NCI-H1092 treated with DMSO at 0.1 percent for 48 hours (cell line): ENCODE measurements at places on chromosomes 5 and 9.

DNA sequence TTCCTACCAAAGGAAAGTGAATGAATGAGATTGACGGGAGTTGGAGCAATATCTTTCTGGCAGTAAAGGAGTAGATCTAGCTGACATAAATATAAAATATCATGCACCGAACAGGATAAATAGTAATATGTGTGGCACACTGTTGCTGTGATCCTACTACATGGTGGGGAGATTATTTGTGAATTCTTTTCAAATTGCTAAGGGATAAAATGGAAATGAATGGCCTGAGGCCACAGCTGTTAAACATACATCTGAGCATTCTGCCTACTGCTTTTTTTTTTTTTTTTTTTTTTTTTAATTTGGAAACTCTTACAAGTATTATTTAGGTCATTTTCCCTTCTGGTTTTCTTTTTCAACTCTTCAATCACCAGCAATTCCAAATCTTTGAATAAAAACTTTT, 66.8 kb downstream of the MEF2C start:
- no peak for DNase-seq

DNA sequence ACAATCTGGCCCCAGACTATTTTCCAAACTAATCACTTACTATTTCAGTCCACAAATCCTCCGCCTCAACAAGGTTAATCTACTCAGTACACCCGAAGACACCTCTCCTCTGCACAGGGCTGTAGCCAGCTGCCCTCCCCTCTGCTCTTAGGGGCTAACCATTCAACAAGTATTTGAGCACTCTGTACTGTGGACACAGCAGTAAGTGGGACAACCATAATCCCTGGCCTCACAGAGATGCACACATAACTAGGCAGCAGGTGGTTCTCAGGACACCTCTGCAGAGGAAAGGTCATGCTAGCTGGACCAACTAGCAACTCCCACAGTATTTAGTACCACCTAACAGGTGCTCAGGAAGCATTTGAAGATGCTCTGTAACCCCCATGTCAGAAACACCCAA, 5.5 kb downstream of the CAMSAP1 start:
- no peak for DNase-seq

DNA sequence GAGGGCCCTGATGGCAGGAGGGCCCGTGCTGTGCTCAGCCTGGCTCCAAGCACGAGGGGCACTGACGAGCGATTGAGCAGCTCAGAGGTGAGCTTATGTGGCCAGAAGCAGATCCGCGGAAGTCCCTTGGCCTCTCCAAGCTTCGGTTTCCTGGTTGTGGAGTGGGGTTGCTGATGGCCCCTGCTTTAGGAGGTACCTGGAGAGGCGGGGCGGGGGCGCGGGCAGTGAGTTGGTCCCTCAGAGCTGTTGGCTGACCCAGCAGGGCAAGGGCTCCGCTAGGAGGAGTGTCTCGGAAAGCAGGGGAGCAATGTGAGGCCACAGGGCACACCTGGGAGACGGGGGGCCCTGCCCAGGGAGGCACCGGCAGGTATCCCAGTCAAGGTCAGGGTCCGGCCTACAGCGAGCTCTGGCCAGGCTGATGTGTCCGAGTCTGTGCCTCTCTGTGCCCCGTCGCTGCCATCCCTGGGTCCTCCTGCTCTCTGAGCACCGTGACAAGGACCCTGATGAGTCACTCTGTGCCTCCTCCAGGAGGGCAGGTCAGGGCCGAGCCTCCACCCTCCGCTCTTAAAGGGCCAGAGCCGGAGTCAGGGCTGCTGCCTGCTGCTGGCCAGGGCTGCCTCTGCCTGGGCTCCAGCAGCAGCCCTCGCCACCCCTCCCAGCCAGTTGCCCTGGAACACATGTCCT, 14.8 kb downstream of the NCS1 start:
- DNase-seq: no peak

DNA sequence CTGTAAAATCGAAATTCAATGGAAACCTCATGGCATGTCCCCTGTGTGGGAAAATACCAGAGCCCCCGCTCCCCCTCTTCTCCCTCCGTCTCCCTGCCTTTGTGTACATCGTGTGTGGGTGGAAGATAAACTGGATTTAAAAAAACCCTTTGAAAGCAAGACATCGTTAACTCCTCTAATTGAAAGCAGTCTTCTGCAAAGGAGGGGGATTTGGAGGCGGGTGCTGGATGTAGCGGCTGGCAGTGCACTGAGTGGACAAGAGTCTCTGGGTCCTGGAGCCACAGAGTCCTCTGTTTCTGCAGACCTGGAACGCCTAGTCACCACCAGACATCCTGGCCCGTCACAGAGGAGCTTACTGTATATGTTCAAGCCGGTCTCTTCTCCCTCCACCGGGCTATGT, 169.4 kb downstream of the PAPPA start:
- DNase-seq: peak; percentile 9

GRCh38 chr5:139148986-139149385, 49.2 kb downstream of the SIL1 start:
- DNase-seq: no peak

- no peak for DNase-seq
Measured at GRCh38 chr9:87238545-87238944, 259.1 kb upstream of the DAPK1 start.

DNA sequence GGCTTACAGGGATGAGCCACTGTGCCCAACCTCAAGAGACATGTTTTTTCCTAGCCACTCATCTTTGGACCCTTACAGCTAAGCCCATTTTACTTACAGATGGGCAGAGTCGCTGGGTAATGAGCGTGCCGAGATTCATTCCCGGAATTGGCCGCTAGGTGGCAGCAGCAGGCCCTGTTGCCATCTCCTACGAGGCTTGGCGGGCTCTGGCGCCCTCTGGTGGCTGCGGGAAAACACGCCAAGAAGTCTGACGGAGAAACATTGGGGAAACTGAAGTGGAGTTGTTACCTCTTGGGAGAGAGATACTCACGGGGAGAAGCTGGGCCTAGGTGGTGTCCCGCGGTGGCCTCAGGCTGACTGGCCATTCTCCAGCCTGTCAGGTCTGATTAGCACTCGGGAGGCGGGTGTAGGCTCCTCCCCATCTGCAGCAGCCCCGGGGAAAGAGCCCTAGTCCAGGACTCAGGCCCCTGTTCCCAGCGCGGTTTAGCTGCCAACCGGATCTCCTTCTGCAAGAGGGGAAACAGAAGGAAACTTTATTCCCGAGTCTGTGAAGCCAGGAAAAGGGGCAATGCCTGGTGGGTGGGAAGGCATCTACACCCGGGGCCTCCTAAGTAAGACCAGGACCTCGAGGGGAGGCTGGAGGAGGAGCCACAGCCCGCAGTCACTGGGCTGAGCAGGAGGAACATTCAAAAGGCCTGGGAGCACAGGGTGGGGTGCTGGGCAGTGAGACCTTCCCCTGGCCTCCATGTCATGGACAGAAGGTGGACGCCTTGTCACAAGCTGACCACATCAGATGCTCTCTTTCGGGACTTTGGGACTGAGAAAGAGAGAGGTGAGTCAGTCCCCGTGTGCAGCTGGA, 9.7 kb downstream of the PTGES2 start:
- peak; percentile 87 for DNase-seq

DNA sequence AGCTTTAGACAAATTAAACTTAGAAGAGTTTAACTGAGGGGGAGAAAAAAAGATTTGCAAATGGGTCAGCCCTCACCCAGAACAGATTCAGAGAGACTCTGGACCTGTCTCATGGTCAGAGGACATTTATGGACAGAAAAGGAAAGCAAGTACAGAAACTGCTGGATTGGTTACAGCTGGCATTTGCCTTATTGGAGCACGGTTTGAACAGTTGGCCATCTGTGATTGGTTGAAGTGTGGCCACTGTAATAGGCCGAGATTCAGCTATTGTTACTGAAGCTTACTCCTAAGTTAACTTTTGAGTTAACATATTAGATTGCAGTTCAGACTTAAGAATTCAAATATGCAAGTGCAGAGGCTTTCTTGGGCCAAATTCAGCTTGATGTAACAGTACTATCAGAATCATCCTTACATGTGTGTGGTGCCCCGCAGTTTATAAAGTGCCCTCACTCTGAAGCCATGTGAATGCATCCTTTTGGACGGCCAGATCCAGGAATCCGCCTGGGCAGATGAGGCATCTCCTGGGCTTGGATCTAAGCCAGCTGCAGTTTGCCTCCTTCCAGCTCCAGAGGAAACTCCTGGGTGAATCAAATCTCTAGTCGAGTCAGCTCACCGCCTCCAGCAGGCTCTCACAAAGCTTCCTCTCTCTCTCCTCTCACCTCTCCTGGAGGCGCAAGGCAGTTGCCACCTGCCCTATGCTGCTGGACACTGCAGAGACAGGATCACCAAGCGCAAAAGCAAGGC, 165.2 kb downstream of the ADAMTS12 start:
- no peak for DNase-seq

GRCh38 chr9:87128844-87129493, 181.7 kb upstream of the GAS1 start:
- DNase-seq: no peak

- DNase-seq: no peak
Measured at GRCh38 chr5:37029436-37029835, 152.9 kb downstream of the NIPBL start.

DNA sequence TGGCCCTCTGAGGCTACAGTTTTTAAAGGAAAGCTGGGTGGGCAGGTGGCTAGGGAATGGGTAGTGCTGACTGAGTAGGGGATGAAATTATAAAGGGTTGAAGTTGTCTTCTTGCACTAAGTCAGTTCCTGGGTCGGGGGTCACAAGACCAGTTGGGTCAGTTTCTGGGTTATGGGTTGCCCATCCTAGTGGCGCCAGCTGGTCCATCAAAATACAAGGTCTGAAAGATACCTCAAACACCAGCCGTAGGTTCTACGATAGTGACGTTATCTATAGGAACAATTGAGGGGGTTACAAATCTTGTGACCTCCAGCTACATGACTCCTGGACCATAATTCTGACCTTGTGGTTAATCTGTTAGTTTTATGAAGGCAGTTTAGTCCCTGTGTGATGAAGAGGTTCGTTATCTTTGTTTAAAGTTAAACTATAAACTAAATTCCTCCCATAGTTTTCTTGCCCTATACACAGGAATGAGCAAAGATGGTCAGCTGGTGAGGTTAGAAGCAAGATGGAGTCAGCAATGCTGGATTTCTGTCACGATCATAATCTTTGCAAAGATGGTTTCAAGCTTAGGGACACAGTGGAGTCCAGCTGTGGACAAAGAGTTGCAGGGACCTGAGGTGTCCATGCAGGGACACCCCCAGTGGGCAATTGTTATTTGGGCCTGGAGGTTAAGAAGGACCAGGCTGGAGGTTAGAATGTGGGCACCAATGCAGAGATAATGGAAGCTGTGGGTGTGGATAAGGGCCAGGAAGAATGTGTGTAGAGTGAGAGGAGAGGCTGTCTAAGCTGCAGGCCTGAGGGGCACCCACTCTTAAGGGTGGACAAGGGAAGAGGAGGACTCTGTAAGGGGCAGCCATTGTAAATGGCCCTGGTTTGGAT, 14.0 kb upstream of the CREBRF start:
- no peak for DNase-seq

DNA sequence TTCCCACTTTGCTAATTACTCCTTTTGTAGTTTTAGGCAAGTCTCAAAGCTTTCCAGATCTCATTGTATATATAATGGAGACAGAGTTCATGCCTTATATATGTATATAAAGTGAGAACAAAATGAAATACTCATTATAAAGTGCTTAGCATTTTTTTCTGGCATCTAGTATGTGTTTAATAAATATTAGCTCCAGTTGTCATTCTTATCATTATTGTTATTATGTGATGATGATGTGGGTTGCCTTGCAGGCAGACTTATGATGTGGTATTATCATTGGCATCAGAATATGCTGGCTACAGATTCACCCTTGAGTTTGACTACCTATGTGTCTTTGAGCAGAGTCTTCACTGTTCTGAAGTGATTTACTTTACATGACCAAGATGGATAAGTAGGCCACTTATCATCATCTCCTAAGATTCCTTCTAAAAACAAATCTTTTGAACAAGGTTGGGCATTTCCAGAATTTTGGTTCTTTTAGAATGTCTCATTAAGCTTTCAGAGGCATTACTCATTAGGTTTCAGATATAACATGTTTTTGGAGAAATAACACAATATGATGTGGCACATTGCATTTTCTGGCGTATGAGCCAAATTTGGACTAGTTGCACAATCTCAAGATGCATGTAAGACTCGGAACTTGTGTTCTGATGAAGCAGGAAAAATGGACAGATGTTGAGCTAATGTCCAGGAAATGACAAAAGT, 145.6 kb upstream of the TNC start:
- DNase-seq: no peak

DNA sequence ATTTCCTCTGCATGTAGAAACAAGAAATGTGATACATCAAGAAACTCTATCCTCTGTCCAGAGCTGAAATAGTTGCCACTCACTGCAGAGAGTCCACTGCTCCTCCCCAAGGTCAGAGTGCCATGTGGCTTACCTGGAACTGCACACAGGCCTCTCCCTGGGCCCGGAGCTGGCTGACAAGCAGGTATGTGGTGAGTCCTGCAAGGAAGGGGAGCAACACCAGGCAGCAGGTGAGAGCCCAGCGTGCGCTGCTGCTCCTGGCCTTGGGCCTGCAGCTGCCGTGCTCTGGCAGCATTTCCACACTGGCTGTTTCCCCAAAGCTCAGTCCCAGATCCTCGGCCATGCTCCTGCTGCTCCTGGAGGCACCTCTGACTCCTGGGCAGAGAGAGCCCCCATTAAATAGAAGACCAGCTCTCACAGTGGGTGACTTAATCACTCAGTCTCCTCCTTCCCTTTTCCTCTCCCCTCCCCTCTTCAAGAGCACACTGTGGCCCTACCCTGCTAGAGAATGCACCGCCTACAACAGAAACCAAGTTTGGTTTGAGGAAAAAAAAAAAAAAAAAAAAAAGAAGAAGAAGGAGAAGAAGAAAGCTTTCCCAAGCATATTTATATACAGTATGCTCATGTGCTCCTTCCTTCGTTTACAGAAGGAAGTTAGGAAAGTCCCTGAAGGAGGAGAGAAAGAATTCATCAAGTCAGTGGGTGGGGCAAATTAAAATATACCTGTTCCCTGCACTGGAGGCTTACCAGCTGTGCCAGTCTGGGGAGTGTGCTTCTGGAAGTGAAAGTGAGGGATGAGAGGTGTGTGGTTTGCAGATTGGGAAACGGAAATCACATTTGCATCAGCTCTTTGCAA, at the start of gene TNFSF15:
TNFSF15 (minus strand) TSS at position 370 of the 856 bp plus-strand sequence; CDS start at position 343, 27 bp downstream.
- DNase-seq: peak; percentile 52

DNA sequence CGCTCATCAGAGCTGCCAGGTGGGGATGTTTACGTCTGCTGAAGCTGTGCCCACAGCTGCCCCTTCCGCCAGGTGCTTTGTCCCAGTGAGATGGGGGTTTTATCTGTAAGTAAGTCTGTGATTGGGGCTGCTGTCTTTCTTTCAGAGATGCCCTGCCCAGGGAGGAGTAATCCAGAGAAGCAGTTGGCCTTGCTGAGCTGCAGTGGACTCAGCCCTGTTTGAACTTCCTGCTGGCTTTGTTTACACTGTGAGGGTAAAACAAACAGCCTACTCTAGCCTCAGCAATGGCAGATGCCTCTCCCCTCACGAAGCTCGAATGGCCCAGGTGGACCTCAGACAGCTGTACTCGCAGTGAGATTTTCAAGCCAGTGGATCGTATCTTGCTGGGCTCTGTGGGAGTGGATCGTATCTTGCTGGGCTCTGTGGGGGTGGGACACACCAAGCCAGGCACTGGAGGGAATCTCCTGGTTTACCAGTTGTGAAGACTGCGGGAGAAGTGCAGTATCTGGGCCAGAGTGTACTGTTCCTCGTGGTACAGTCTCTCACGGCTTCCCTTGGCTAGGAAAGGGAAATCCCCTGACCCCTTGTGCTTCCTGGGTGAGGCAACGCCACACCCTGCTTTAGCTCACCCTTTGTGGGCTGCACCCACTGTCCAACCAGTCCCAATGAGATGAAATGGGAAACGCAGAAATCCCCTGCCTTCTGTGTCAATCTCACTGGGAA, 530.1 kb upstream of the DMAC1 start:
- DNase-seq: peak; percentile 43

GRCh38 chr9:111839987-111840386, 45.2 kb upstream of the SHOC1 start:
- DNase-seq: no peak

- DNase-seq: no peak
Measured at GRCh38 chr9:137293094-137293481, 9.0 kb downstream of the NRARP start.
